ENCODE measurements at places on chromosomes 1 and 21.

- DNase-seq: no peak
These were observed 36.8 kb upstream of the PLA2G2C start for GRCh38 chr1:20223106-20223505.

DNA sequence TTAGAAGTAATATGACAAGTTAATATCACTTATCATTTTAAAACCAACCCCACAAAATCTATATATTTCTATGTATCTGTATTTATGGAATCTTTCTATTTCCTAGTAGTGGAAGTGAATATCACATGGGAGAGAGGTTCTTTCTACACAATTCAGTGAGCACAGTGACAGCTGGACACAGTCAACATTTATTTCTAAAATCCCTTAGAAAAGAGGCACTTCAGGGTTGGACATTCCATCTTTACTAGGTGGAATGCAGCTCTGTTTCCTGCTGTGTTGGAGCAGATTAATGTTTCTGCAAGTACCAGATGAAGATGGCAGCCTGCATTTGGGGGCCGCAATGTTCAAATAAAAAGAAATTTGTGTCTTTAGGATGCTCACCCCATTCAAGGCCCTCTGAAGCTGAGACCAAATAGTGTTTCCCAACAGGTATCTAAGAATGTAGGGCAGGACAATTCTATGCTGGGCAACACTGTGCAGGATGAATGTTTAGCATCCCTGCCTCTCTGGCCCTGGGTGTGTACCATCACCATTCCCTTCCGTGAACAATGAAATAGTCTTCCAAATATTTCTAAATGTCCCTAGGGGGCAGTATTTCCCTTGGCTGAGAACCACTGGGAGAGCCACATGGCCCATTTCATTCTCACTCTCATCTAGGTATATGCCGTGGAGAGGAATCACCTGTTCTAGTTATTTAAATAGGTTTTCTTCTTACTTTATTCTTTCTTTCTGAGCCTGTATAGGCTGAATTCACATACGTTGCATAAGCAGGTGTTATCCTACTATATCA is 394.8 kb downstream of the PRDM2 start:
- no peak for DNase-seq

DNA sequence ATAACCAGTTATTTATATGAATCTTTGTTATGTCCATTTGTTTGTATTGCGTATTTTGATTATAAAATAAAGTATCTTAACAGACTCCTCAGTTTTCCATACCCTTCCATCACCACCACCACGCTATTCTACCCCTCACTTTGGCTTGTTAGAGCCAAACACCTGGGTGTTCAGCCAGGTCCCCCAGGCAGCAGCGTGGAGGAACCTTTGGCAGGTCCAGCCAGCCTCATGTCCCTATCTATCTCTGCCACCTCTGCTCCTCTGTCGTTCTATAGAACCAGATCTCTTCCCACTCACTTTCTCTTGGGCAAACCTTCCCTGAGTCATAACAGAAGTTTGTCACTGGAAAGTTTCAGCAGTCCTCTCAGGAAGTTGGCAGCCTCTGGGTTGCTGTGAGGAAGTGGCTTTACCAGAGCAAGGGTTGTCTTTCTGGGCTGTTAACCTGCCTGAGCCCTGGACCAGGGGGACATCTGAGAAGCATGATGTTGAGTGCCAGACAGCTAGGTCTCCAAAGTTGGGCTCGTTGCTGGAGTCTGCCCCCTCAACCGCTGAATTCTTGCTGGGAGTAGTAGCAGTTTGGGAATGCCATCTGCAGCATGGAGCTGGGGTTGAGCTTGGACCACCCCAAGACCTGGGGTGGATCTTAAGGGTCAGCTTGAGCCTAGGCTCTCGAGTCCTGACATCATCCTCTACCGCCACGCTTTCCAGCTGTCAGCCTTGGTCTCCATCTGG is 996 bp upstream of the SH3BGRL3 start:
- peak; percentile 51 for DNase-seq

GRCh38 chr1:94225845-94226244 is 11.5 kb downstream of the ARHGAP29 start:
- no peak for DNase-seq

DNA sequence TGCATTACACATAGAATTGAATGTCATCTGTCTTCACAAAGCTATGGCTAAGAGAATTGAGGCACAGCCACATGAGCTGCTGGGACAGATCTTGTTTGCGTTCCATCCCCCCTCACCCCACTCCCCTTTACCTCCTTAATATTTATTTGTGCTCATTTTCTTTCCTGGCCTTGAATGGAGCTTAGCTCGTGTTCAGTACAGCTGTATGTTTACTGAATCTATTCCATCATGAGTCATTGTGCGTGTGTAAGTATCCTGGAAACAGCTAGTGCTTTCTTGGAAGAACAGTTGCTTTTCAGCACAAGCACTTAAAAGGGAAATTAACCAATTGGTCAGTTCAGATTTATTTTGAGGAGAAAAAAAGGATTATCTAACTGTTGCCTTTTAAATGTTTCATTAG is 14.7 kb downstream of the PROX1 start:
- no peak for DNase-seq

GRCh38 chr1:52899445-52899894 is 22.1 kb downstream of the ECHDC2 start:
- no peak for DNase-seq

DNA sequence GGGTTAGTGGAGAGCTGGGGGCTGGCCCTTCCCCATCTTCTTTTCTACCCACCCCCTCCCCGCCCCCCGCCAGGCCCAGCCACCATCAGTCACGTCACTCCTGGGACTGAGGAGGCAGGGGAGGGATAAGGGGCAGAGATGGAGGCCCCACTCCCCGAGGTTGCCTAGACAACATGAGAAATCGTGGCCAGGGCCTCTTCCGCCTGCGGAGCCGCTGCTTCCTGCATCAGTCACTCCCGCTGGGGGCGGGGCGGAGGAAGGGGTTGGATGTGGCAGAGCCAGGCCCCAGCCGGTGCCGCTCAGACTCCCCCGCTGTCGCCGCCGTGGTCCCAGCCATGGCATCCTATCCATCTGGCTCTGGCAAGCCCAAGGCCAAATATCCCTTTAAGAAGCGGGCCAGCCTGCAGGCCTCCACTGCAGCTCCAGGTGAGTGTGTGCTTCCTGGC is 1.2 kb downstream of the AMPD2 start:
- peak; percentile 100 for DNase-seq

DNA sequence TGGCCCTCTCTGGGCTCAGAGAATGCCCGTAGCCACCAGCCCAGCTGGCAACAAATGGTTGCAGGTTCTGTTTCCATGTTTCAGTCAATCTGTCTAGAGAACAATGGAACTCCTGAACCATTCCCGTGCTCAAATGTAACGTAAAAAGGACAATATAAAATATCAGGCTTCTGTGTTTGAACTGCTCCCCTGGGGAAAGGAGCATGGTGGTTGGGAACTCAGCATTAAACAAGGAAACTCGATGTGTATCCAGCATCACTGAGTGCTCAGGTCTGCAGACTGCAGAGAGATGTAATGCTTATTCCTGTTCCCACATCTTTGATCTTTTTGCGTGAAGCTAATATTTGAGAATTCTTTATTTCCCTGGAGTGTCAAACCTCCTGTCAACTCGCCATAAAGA is 326.5 kb downstream of the KIF26B start:
- no peak for DNase-seq

GRCh38 chr1:232590744-232591082 is 39.2 kb downstream of the SIPA1L2 start:
- DNase-seq: no peak

- DNase-seq: no peak
These were observed 142.1 kb upstream of the PTGFR start for GRCh38 chr1:78348496-78349284.

DNA sequence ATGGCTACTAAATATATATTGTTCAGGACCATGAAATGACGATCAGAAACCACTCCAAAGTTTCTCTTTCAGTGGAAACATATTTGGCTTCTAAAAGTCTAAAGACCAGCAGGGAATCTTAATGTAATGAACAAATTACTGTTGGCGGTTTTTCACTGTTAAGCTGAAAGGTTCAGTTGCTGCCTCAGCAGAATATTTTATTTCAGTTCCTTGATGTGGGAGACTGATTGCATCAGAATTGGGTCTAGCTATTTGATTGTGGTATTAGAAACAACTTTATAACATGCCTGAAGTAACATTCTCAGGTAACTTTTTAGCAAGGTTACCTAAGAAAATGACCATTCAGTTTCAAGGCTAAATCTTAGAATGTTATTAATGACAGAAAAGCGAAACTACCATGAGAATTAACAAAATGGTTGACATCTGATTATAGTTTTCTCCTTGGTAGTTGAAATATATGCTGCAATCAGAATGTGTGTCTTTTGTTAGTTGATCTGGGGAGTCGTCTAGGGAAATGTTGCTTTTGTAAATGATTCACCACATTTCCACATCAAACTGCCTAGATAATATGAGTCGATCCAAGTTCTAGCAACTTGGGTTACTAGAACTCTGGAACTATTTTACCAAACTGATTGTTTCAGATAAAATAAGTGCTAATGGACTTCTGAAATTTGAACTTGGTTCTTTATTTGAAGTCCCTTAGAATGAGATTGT is 200.4 kb downstream of the HMCN1 start:
- DNase-seq: no peak

- peak; percentile 25 for DNase-seq
These were observed 259.3 kb upstream of the SGIP1 start for GRCh38 chr1:66274634-66275033.

GRCh38 chr1:24452922-24453485 is 37.4 kb downstream of the NIPAL3 start:
- no peak for DNase-seq

GRCh38 chr1:117367046-117368025 is at the start of gene MAN1A2:
Gene MAN1A2 (plus strand): TSS chr1:117367449. CDS start chr1:117368184, 735 bp downstream.
- peak; percentile 85 for DNase-seq

GRCh38 chr1:2046174-2046917 is 3.9 kb upstream of the PRKCZ start:
- DNase-seq: peak; percentile 62

- no peak for DNase-seq
These were observed 86.9 kb downstream of the LRRC8D start for GRCh38 chr1:89907727-89908212.

- no peak for DNase-seq
These were observed 28.6 kb downstream of the TRIT1 start for GRCh38 chr1:39854738-39855137.

DNA sequence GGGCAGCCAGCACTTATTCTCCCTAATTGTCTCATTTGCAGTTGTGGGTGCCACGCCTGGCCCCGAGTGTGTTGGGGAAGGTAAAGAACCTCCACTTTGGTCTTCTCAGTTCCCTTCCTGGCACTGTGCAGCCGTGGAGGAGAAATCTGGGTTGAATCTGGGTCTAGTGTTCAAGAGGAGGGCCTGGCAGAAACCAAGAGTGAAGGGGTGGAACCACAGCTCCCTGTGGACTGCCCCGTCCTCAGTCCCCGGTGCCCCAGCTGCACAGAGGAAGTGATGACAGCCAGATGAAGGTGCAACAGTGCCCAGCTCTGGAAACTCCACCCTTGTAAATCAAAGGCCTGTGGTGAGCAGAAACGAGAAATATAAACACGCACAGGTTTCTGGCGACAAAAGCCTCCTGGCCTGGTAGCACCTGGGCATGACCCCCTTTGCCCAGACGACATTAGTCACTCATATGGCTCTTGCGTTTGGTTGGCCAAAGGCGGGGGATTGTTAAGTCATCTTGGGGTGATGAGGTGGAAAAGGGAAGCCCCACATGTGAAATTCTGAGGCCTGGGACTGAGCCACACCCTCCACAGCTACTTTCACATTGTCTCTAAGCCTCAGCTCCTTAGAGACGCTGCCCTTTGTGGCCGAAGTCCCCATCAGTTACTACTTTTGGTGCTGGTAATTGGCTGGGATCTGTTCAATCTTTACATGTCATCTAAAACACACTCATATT is 4.2 kb upstream of the ECE1 start:
- peak; percentile 87 for DNase-seq

- no peak for DNase-seq
These were observed 4.6 kb upstream of the NKAIN1 start for GRCh38 chr1:31244326-31244725.

- no peak for DNase-seq
These were observed 40.5 kb downstream of the STPG1 start for GRCh38 chr1:24373044-24373443.

Data from CD4-positive, alpha-beta T cell treated with Interleukin-6 for 4 hours (primary cell).